ENCODE measurements at places on chromosomes 3 and 15.

GRCh38 chr3:40623567-40623966, 98.8 kb downstream of the ZNF621 start:
- DNase-seq: no peak

GRCh38 chr3:114878114-114878839, 268.8 kb downstream of the ZBTB20 start:
- DNase-seq: no peak

- DNase-seq: peak; percentile 4
These were observed 338.3 kb upstream of the ZNF385D start for GRCh38 chr3:22089284-22089683.

DNA sequence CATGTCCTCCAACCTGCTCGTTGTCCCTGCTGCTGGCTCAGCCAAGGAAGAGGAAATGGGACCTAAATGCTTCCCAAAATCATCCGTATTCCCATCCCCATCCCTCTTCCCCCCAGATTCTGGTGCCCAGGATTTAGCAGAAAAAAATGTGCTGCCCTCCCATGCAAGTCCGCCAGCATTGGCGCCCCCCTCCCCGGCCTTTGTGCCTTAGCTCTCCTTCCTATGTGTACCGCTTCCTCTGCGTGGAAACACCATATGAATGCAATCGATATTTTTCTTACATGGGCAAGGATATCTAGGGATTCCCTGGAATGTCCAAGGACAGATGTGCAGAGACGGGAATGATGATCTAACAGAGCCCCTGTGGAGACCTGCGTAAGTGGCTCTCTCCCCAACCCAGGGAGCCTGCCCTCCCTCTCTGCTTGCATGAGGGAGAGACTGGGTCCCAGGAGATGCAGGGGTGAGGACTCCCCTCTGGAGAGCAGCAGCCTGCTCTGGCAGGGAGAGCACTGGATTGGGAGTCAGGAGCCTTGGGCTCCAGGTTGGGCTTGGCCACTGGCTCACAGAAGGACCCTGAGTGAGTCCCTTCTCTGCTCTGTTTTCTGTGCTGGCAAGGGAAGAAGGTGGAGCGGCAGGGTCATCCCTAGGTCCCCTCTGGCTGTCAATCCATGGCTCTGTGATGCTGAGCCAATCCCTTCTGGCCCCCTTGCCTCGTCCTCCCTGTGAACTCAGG, 227.2 kb downstream of the XXYLT1 start:
- DNase-seq: no peak

DNA sequence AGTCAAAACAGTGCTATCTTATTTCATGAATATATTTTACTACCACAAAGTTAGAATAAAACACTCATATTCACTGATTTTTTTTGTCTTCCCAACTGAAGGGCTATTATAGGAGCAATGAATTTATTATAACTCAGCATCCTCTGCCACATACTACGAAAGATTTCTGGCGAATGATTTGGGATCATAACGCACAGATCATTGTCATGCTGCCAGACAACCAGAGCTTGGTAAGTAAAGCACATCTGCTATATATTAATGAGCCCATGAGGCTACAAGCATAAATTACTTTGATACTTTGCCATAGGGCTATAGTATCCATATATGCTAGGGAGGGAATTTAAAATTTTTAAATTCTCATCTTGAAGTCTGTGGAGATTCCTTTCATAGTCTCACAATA, 95.9 kb downstream of the FEZF2 start:
- DNase-seq: no peak

- DNase-seq: no peak
These were observed 92.1 kb upstream of the TSPAN3 start for GRCh38 chr15:77162872-77163633.

- no peak for DNase-seq
These were observed 172.7 kb upstream of the TRIM42 start for GRCh38 chr3:140505213-140505612.

All from DND-41 (cell line).